ENCODE measurements at places on chromosomes 5 and 9. TPM values are rescaled to one million over a fixed set of nuclear protein-coding genes. Genes with fewer than 3 reads are reported as not detected.

DNA sequence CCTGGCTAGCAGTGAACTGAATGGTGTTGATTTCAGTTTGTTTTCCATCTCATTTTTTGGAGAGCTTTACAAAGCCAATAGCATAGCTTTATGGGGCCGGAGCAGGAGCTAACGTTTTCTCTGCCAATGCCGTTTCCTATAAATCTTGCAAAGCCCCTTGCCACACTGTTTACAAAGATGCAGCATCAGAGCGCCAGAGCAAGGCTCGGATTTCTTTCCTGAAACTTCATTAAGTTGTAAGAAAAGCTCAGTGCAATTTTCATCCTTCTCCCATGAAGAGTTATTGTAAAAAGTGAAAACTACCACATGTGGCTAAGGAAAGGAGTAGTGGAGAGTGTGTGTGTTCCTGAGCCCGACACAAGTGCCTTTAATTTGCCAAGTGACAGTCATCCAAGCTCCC lies 178.2 kb upstream of the GDNF start:
- no peaks in the 10 kb centered on the region for H3K4me1 ChIP-seq
- H3K4me3 ChIP-seq = no peak overlapping the region
- no peaks in the 10 kb centered on the region for H3K27me3 ChIP-seq
- no peak overlapping the region for H3K27ac ChIP-seq

GRCh38 chr5:143923634-143924266 lies 111.8 kb downstream of the HMHB1 start:
- H3K27ac ChIP-seq = no peak overlapping the region
- no peak for DNase-seq
- no peak overlapping the region for H3K4me3 ChIP-seq
- no peaks in the 10 kb centered on the region for H3K36me3 ChIP-seq
- H3K4me1 ChIP-seq = peaks cover 7% of the 10 kb centered on the region
- no peaks in the 10 kb centered on the region for H3K27me3 ChIP-seq

DNA sequence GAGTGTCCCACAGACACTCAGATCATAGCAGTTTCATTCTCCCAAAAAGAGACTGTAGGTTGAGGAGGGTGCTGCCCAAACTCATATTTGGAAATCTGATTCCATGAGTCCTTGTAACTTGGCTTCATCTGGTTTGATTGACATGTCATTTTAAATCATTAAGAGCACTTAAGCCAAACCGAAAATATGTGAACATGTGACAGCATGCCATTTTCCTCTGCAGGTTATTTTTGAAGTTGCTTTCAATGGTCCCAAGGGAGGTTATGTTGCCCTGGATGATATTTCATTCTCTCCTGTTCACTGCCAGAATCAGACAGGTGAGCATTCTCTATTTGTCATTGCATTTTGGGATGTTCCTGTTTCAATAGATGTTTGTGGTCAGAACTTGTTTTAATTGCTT lies 87.6 kb downstream of the MAMDC2 start:
- H3K4me1 ChIP-seq = no peaks in the 10 kb centered on the region
- DNase-seq = no peak
- no peaks in the 10 kb centered on the region for H3K36me3 ChIP-seq
- H3K27ac ChIP-seq = no peak overlapping the region
- no peak overlapping the region for H3K4me3 ChIP-seq

DNA sequence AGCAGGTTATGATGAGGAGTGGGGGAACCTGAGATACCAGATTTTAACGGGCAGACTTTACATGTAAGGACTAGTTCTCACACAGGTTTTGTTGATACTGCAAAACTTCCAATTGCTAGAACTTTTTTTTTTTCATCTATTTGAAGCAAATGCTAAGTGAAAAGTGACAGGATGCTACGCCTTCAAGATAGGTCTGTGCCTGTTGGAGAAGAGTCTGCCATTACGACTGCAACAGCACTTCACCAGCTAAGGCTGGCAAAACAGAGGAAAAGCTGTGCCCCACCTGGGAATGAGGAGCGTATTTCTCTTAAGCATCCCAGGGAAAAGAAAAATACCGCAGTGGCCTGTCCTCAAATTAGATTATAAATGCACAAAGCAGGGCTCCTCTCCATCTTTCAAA lies 102.0 kb upstream of the CDH6 start:
- no peak overlapping the region for H3K27ac ChIP-seq
- H3K4me1 ChIP-seq = no peaks in the 10 kb centered on the region
- H3K27me3 ChIP-seq = no peaks in the 10 kb centered on the region
- no peaks in the 10 kb centered on the region for H3K36me3 ChIP-seq
- H3K4me3 ChIP-seq = no peak overlapping the region
- no peak for DNase-seq

DNA sequence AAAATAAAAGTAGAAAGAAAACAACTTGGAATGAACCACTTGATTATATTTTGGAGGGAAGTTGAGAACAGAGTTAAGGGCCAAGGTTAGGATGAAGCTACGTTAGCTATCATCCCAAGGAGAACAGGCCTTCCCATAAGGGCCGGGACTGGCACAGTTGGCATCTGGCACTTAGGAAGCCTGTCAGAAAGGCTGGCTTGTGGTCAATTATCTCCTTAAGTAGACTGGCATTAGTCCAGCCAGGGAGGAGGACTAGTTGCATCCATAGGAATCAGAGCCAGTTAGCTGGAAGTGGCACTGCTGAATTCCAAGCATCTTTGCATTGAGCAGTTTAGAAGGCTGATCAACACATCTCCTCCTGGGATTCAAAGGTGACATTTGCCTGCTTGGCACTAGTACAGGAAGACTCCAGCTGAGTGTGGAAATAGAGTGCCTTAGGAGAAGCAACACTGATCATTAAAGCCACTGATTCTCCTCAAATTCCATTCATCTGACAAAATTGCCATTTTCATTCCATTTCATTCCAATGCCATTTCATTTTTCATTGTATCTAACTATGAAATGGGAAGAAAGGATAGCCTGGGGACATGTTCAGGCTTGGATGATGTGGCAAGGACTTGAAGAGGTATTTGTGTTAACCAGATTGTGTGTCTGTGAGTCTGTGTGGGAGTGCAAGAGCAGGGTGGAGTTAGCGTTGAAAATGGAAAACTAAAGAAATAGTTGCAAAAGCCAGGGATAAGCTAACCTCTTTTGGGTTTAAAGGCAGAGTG lies 5.5 kb downstream of the FOXB2 start:
- no peak overlapping the region for H3K4me3 ChIP-seq
- peaks cover 63% of the 10 kb centered on the region for H3K27me3 ChIP-seq
- H3K4me1 ChIP-seq = peaks cover 2% of the 10 kb centered on the region

The SNX24 gene
- total RNA-seq = 4.2 TPM

DNA sequence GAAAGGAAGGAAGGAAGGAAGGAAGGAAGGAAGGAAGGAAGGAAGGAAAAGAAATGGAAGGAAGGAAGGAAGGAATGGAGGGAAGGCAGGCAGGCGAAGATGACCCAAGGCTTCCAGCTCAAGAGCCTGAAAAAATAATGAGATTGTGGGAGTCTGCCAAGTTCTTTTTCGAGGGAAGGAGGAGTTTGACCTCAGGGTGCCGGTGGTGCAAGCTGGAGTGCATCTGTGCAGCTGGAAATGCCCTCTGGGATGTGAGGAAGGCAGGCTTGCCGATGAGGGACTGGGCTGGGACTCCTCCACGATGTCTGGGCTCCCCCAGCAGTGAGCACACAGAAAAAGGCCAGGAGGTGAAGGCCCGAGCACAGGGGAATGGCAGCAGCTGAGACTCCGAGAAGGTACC lies 154.9 kb upstream of the DAPK1 start:
- no peaks in the 10 kb centered on the region for H3K4me1 ChIP-seq
- H3K27ac ChIP-seq = no peak overlapping the region
- no peaks in the 10 kb centered on the region for H3K36me3 ChIP-seq
- no peak for DNase-seq
- H3K4me3 ChIP-seq = no peak overlapping the region

DNA sequence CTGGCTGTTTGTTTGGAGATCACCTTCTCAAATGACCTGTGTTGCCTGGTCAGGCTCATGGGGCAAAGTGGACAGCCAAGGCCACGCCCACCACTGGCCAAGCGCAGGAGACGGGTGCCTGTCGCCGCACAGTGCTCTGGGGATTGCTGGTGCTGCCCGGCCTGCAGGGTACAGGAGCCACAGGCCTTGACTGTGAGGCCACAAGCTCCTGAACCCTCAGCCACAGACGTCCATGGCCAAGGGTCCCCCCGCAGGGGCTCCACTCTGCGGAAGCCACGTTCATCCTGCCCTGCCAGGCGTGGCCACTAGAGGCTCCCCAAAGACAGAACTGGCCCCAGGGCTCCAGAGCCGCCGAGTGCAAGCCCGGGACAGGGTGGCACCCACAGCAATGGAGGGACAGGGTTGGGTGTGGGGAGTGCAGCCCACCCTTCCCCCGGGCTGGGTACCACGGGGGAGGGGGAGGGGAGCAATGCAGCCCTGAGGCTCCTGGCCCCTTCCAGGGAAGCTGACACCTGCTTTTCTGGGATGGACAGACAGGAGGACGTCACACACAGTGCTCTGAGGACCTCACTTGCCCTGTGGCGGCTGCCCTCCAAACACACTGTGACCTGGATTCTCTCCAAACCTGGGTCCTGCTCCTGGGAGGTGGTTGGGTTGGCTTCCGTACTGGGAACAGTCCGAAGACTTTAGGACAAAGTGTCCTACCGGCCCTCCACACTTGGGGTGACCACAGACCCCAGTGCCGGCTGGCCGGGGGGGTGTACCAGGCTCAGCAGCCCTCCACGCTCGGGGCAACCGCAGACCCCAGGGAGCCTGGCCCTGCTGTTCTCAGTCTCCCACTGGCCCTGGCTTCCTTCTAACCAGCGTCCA lies 21.5 kb downstream of the TPPP start:
- peaks cover 2% of the 10 kb centered on the region for H3K36me3 ChIP-seq

DNA sequence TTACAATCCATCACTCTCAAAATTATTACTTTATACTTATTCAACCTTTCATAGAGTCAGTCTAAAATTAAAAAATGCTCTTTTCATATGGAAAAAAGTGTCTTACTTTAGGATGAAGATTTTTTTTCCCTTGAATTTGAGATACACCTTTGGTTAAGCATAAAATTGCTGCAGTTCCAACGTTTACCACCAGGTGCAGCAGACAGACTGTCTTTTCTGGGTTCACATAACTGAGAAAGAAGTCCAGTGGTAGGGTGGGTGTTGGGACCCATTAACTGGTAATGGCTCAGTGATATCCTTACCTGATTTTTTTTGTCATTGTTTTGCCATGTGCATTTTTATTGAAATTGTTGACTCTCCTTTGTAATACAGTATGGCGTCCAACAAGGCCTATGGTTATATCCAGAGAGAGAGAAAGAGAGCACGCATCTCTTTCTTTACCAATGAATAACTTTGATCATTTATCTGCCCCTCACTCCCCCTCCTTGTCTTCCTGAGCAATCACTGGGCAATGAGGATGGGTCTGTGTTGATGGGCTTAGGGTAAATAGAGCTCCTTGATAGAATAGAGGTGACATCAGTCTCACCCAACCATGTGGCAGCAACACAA lies 98.4 kb downstream of the FBXL7 start:
- no peak for DNase-seq
- no peaks in the 10 kb centered on the region for H3K4me1 ChIP-seq

The PCDHB12 gene
- not detected for total RNA-seq

- no peaks in the 10 kb centered on the region for H3K36me3 ChIP-seq
- no peaks in the 10 kb centered on the region for H3K4me1 ChIP-seq
- no peak for DNase-seq
- H3K4me3 ChIP-seq = no peak overlapping the region
- no peak overlapping the region for H3K27ac ChIP-seq
Observed at GRCh38 chr5:34868791-34869190, 29.8 kb downstream of the TTC23L start.

All from activated CD8-positive, alpha-beta memory T cell treated with anti-CD3 and anti-CD28 coated beads, Interleukin-2, amount 10 ng/mL, durations not matched to agents 7 days and 5 days (primary cell).